ENCODE measurements at places on chromosomes 16 and 17.

DNA sequence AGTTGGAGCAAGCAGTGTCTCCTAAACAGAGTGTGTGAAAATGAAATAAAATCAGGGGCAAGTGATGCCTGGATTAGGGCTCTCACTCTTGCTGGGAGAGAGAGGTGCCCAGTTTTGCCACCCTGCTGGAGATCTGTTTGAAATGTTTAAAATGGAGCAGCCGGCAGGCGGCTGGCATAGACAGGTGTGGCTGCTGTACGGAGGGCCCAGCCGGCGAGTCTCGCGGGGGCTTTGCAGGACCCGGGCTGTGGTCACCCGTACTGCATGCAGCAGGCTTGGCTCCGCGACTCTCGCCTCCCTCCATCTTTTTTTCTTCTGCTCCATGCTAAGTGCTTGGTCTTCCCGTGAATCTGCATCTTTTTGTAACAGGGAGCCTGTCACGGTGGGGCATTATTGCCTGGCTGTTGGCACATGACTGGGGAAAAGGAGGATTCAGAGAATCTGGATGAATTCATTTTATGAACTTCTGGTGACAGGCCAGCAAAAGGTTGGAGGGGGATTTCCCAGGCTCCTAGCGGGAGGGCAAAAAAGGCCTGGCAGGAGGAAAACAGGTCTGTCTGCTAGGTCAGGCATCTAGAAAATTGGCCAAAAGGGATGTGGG lies 1.8 kb downstream of the ZNRF1 start:
- DNase-seq: no peak

GRCh38 chr17:80063830-80064585 lies 27.6 kb downstream of the CCDC40 start:
- peak; percentile 48 for DNase-seq

GRCh38 chr17:8793649-8794048 lies 5.5 kb downstream of the MFSD6L start:
- no peak for DNase-seq

GRCh38 chr17:34581446-34582184 lies 2.2 kb downstream of the TMEM132E start:
- DNase-seq: no peak

GRCh38 chr17:73112246-73112645 lies 19.8 kb upstream of the SLC39A11 start:
- DNase-seq: no peak

Data from inflammatory macrophage treated with lipopolysaccharide for 1 hour (primary cell).